ENCODE measurements at places on chromosomes 1 and 21.

- DNase-seq = peak; percentile 29
Observed at GRCh38 chr1:162035241-162035640, 11.6 kb upstream of the OLFML2B start.

DNA sequence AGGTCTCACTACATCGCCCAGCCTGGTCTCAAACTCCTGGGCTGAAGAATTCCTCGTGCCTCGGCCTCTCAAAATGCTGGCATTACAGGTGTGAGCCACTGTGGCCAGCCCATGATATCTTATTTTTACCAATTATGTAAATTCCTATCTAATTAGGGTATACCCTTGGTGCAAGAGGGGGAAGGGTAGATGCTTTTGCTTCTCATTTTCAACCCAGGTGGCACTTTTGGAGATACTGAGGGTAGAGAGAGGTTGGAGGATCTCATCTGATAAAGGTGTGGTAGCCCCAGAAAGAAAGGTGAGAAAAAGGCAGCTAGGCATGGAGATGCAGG, 17.4 kb downstream of the ENSA start:
- DNase-seq = no peak

DNA sequence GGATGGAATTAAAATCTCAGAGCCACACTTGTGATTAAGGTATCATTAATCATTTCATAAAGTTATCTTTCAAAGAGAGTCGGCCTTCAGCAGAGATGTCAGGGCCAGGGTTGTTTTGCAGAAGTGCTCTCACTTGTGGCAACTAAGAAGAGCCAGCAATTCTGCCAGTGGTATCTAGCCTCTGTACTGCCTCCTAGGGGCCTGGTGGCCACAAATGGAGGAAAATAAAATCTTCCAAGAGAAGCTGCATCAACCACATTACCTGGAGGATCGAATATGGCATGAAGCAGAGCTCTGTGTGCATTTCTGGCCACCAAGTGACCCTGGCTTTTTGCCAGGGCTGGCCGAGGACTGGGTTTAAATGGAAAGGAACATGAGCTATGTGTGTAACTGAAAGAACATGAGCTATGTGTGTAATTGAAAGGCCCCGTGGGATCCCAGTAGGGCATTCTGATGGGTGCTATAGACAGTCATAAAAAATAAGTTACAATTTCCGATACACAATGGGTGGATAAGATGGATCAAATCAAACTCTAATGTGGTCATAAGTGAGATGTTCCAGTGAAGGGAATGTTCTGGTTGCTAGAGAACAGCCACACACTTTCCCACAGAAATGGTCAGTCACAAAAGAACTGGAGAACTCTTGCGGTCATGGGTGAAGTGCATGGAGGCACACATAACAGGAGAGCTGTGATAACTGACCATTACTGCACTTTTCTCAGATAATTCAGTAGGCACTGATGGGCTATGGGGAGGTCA, 335.8 kb downstream of the CAMTA1 start:
- no peak for DNase-seq

DNA sequence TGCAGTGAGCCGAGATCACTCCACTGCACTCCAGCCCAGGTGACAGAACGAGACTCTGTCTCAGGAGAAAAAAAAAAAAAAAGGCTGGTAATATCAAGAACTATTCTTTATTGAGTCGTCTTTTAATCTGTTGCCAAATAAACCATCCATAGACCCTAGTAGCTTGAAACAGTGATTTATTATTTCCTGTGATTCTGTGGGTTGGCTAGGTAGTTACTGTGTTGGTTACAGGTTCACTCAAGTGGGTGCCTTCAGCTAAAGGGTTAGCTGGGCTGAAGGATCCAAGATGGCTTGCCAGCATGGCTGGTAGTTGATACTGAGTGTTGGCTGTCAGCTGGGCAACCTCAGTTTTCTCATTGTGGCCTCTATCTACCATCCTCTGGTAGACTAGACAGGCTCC, 9.2 kb downstream of the TLCD4 start:
- no peak for DNase-seq

- DNase-seq = no peak
Observed at GRCh38 chr1:20199403-20199802, 13.1 kb upstream of the PLA2G2C start.

- DNase-seq = no peak
Observed at GRCh38 chr1:164693564-164694359, 134.8 kb downstream of the PBX1 start.

DNA sequence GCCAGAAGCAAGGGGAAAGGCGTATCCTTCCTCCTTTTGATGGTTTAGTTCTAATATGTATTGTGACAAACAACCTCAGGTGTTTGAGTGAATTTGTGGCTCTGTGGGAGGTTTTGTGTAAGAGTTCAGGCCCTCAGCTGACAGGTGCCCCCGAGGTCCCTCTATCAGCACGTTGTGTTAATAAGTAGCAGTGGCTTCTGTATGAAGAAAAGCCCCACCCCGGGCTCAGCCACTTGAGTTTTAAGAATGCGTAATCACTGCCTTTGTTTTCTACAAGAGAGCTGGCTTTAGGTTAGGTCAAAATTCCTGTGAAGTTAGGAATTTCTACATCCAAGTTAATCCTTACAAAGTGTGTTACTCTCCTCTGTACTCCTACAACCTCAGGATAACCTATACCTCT, 92.4 kb upstream of the PGBD5 start:
- peak; percentile 33 for DNase-seq

DNA sequence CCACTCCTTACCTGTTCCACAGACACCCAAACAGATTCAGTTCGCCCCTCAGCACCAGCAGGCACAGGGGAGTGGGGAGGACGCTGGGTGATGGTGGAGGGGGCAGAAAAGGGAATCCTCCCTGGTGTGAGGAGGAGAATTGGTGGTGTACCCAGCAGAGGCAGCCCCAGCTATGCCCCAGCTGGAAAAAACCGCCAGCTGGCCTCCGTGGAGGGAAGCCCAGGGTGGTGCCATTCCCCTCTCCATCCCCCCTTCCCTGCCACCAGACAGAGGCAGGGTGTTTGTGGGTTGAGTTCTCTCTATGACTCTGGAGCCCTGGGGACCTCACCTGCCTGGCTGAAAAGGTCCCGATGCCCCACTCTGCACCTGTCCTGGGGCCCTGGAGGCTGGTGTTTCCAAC, 27.9 kb downstream of the OPTC start:
- no peak for DNase-seq

DNA sequence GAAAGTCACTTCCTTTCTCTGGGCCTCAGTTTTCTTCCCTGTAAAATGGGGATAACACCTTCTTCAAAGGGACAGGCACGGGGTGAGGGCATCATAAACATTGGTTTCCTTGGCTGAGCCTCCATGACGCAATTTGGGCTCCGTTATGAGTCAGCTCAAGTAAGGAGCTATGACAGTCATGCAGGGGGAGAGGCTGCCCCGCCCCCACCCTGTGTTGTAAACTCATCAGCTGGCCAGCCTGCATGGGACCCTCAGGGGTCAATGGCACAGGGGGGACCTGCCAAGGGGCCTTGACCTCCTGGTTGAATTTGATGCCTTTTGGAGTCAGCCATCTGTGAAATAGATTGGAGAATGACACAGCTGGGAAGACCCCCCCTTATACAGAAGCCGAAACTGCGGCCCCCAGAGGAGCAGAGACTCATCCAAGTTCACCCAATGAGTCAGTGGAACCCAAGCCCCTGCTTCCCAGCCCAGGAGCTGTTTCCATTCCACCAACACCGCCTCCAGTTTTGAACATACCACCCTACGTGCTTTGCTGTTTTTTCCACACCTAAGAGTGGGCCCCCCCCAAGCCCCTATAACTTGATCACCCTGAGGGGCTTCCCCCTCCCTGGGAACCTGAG, 36.8 kb upstream of the RUNX3 start:
- no peak for DNase-seq

GRCh38 chr1:9794081-9794480, 29.7 kb downstream of the CLSTN1 start:
- no peak for DNase-seq

DNA sequence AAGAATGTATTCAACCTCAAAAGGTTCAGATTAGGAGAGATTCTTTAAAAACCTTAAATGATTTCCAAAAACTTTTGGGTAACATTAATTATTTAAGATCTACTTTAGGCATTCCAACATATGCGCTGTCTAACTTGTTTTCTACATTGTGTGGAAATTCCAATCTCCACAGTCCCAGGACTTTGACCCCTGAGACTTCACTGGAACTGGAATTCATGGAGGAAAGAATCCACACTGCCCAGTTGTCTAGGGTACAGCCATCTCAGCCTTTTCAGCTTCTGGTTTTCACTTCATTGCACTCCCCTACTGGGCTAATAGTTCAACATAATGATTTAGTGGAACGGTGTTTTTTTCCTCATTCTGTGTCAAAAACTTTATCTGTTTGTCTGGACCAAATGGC, 161.5 kb downstream of the IER5 start:
- no peak for DNase-seq

- no peak for DNase-seq
Observed at GRCh38 chr1:212301580-212301979, 16.4 kb downstream of the PPP2R5A start.

- no peak for DNase-seq
Observed at GRCh38 chr1:94107141-94107540, 13.8 kb downstream of the ABCA4 start.

GRCh38 chr1:160149716-160150115, 1.7 kb upstream of the ATP1A4 start:
- DNase-seq = no peak

DNA sequence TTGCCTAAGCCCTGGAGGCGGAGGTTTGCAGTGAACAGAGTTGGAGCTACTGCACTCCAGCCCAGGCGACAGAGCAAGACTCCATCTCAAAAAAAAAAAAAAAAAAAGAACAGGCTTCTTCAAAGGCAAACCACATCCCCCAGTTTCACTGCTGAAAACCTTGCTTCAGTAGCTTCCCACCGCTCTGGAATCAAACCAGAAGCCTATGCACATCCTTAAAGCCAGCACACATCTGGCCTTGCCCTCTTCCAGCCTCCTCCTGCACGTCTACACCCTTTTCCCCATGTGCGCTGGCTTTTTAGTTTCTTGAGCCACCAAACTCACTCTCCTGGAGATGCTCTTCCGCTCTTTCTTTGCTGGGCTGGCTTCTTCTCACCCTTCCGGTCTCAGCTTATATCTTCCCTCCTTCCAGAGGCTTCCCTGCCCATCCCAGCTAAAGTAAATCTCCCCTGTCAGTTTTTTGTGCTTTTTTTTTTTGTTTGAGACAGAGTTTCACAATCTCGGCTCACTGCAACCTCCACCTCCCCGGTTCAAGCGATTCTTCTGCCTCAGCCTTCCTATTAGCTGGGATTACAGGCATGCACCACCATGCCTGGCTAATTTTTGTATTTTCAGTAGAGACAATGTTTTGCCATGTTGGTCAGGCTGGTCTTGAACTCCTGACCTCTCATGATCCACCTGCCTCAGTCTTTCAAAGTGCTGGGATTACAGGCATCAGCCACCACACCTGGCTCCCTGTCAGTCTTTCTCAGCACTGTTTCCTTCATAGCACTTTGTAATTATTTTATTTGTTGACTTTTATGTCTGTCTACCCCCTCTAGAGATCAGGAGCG, 42.0 kb upstream of the ID3 start:
- no peak for DNase-seq

DNA sequence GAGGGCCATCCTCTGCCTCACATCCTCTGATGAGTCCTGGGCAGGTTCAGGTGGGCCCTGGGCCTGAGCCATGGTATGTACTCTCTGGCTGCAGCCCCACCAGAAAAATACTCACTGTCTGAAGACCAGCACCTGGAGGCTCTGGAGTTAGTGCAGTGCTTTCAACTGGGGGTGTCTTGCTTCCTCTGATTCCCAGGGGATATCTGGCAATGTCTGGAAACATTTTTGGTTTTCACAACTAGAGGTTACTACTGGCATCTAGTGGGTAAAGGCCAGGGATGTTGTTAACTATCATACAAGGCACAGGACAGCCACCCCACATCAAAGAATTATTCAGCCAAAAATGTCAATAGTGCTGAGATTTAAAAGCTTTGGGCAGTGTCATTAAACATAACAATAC, 152.7 kb downstream of the HIVEP3 start:
- no peak for DNase-seq

DNA sequence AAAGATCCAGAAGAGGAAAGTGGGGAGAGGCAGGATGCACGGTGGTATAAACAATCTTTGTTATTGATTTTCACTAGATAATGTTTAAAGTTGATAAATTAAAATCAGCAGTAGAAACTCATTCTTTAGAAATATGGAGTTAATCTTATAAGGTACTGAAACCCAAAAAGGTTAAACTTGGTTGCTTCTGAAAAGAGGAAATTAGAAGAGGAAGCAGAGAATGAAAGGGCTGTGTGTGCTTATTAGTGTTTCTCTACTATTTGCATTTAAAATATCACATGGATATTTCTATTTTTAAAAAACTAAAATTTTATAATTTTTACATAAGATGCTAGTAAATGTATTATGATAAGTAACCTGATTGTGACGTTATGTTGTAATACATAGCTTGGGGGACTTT, 24.4 kb downstream of the C1orf141 start:
- no peak for DNase-seq

GRCh38 chr1:59906931-59907330, 19.6 kb downstream of the CYP2J2 start:
- no peak for DNase-seq

DNA sequence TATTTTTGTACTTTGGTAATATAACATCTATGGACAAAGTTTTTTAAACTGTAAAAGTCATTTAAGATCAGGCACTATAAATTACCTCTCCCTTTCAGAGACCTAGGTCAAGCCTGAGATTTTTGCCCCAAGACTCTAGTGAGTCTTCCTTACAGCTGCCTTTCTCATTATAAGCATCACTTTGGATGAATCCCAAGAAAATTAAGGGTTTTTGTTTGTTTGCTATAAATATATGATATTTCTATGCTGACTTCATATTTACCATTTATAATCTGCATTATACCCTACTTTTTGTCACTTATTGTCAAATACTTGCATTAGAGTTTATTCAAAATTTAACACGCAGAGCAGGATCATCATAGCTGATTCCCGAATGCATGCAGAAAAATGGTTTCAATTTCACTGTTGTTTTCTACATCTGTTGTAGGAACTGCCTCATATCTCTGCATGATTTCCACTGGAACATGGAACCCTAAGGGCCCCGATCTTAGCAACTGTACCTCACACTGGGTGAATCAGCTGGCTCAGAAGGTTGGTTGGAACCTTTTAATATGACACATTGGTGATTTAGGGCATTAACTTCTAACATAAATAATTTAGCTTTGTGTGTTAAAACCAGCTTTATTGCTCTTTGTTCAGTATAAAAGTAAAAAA, 150.0 kb downstream of the ADGRL2 start:
- no peak for DNase-seq

- no peak for DNase-seq
Observed at GRCh38 chr1:209650454-209650853, 1.8 kb downstream of the LAMB3 start.

- DNase-seq = no peak
Observed at GRCh38 chr1:14630986-14631385, 32.5 kb downstream of the KAZN start.
